CD4-positive, alpha-beta memory T cell (primary cell): ENCODE measurements at places on chromosomes 7 and 10.

DNA sequence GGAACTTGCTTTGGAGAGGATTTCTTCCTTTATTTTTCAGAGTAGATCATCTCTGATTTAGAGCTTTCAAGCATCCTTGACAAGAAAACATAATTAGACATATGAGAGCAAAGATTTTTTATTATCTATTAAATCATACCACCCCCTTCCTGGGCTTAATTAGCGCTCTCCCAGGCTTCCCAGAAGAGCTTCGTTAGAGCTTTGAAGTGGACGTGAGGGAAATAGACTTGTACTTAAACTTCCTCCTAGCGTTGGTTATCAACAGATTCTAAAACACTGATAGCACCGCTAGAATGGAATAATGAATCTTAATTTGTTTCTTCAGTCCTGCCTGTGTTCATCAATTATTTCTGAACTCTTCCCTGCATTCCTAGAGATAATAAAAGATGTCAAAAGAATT lies 173.9 kb upstream of the STK17A start:
- no peak for DNase-seq

DNA sequence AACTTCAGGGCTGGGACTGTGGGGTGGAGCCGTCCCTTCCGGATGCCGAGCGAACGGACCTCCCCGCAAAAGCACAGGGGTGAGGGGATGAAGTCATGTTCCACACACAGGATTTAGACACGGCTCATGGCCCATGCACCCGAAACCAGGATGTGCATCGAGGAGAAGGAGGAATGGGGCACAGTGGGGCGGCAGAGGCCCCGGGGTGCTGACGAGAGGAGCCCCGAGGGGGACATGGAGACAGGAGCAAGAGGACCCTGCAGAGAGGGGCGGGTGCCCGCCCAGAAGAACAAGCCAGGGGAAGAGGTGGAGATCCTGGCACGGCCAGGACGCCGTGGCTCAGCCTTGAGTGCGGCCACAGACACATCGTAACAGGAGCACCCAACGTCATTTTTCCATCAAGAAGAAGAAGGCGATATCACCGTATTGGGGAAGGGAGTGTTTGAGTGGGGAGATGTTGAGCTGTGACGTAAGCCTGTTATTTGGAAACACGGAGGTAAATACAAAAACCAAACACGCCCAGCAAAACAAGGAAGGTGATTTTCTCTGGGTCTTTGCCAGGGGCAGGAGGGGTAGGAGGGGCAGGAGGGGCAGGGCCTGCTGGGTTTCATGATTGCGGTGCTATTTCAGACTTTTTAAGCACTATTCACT lies 25.3 kb upstream of the FOXL3 start:
- DNase-seq = peak; percentile 51

DNA sequence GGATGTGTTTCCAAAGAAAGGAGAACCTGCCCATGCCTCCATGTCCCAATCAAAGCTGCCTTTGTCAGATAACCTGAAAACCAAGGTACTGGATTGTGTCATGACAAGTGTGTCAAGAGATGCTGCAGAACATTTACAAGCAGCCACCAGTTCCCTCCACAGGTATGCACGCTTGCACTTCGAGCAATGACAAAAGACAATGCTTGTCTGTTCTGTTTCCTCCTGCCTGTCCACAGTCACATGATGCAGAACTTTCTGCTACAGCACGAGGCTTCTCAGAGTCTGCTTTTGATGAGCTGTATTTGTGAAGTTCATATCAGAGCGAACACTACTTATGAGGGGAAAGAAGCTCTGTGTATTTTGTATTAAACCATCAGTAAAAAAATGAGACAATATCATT lies 209.9 kb downstream of the GFRA1 start:
- no peak for DNase-seq

- no peak for DNase-seq
Observed at GRCh38 chr10:49290607-49291006, 8.4 kb upstream of the C10orf71 start.

- DNase-seq = no peak
Observed at GRCh38 chr7:101560856-101561255, 68.2 kb downstream of the MYL10 start.

DNA sequence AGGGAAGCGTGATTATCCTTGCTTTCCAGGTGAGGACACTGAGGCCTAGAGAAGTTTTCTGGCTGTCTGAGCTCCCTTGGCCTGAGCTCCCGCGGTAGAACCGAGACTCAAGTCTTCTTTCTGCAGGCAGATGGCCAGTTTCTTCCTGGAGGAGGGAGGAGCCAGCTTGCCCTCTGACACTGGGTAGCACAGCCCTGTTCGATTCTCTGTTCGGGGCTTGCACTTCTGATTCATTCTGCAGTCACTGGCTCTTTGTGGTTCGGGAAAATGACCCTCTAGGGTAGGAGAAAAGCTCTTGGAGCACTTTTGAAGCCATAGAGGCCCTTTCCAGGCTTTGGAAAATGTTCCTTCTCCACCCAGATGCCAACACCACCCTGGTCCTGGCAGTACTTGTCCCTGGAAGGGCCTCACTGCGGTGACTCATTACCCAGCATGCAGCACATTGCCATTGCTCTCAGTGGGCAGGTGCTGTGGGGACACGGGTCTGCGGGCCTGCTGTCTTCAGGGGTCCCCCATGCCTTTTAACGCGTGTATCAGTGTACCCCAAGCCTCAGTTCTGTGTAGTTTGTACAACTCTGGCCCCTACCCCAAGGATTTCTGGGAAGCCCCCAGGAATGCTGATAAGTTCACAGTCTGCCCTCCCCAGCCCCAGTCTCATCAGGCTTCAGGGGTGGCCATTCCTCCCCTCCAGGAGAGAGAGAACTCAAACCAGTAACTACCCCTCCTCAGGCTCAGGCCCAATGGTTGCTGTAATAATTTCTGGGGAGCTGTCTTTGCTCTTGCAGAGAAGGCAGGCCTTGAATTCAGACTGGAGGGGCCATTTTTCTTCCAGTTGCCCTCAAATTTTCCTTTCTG lies 11.9 kb downstream of the CHST3 start:
- no peak for DNase-seq

DNA sequence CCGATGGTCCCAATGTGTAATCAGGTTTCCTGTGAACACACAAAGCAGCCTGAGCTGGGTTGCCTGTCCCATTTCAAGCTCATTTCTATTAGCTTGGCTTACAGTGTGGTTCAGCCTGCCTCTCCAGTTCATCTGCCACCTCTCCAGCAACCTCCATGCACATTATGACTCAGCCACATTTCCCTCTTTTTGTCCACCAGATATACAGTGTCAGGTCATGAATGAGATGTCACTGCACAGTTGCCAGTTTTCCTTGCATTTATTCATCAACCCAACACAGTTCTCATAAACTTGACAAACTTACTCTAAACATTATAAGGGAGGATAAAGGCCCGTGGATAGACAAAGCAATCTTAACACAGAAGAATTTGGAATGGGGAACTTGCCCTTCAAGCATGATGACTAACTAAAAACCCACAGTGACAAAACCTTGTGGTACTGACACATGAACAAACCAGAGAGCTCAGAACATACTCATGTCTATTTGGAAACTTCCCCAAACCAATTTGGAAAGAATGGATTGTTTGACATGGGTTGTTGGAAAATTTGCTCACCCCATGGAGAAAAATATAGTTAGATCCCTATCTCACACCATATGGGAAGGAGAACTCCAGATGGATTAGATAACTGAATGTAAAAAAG lies 2.5 kb upstream of the CFAP58 start:
- no peak for DNase-seq

- DNase-seq = no peak
Observed at GRCh38 chr10:33674986-33675599, 340.6 kb upstream of the NRP1 start.

- DNase-seq = no peak
Observed at GRCh38 chr10:22998091-22998490, 70.2 kb downstream of the ARMC3 start.

DNA sequence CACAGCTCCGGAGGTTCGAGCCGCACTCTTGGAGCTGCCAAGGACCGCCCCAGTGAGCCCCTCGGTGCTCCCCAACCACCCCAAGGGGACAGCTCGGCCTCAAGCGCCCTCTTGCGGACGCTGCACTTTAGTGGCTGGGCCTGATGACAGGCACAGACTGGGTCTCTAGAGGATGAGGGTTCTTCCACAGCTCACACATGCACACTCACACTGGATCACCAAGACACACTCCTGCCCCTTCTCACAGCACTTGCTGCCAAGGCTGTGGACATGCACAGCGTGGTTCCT lies 2.1 kb downstream of the RET start:
- no peak for DNase-seq

GRCh38 chr10:25245165-25245564 lies 70.4 kb downstream of the GPR158 start:
- no peak for DNase-seq

DNA sequence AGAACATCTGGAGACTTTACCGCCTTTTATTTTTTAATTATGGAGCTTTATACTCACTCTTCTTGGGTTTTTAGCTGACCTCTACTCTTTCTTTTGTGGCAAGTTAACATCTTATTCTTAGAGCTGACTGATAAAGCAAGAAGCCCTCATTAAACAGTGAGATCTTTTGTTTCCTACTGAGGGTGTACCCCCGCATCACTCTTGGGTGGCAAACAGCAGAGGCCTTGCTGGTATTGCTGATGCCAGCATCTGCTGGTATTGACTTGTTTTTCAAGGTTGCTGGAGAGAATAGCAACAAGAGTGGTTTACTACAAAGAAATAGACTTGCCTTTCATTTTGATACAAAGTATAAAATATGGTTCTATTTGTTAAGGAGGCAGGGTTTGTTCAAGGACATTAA lies 154.7 kb downstream of the ARID5B start:
- DNase-seq = no peak

GRCh38 chr10:46293832-46294640 lies 7.2 kb downstream of the ANTXRL start:
- no peak for DNase-seq

DNA sequence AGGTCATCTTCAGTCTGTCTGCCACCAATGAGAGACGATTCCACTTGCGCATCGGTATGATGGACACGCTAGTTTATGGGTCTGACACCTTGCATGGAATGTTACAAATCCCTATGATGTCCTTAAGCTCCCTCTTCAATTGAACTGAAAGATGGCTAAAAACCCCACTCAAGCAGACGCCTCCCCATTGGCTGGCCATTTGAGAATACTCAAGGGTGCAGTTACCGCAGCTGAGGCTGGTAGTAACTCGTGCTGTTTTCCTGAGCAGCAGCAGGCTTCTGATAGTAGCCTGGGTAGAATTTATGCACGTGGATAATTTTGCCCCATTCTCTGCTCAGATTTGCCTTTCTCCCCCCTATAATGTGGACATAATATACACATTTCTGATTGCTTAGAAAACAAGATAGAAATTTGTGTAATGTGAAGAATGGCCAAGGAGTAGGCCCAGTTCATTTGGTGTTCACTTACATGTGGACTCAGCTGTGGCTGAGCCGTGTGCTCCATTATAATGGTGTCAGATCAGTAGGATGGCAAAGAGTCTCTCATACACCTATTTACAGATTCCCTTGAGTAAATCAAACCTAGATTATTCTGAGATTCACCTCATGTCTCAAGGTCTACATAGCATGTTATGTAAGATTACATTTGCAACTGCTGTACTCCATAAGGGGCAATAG lies 142.8 kb downstream of the HIBADH start:
- no peak for DNase-seq

- no peak for DNase-seq
Observed at GRCh38 chr10:106863549-106863948, 301.0 kb downstream of the SORCS1 start.

DNA sequence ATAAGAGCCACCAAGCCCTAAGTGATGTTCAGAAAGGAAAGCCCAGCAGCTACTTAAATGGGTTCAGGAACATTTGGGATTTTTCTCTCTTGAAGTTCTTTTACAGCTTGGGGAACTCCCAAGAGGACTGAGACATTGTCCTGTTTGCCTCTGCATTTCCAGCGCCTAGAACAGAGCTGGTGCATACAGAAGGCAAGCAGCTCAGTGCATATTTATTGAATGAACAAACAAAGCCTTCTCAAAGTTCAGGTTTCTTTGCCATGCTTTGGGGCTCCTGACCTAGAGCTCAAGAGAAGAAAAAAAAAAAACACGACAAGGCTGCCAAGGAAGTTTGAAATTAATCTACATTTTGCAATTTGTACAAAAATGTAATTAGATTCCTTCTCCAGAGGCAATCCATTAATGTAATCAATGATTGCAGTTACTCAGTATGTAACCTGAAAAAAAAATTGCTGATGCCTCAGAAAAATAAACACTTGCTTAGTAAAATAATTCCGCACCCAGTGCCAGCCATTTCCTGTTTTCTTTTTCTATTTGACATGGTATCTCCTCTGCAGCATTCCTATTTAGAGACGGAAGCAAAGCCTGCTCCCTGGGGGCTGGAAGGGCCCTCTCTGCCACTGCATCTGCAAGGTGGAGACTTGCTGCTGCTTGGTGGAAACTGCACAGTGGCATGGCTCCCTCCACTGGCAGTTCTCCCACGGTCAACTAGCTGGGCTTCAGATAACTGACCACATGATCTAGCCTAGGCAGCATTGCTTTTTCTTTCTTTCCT lies 157.3 kb downstream of the TMEM178B start:
- DNase-seq = no peak

DNA sequence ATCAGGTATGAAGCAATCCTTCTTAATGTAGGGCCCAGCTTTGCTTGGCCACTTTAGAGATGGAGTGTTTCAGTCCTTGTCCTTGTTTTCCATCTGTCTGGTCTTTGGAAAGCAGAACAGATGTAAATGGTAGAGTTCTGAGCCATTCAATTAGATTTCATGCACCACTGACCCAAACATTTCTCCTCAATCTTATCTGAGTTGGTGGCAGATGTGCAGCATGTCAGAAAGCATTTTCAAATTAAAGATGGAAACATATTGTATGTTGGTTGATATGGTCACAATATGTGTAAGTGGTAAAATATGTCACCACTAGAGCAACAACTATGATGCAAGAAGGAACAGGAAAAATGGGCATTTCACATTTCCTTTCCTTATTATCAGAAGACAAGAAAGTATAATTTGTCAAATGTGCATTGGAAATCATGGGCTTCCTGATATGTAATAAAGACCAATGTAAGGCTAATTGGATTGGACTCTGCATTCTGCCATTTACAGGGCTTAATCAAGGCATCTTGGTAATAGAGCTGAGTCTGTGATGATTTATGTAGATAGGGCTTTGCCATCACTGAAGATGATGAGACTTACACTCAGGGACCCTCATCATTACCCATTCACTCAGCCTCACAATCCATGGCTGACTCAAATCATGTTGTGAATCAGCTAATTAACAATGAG lies 750.7 kb downstream of the NRG3 start:
- no peak for DNase-seq

DNA sequence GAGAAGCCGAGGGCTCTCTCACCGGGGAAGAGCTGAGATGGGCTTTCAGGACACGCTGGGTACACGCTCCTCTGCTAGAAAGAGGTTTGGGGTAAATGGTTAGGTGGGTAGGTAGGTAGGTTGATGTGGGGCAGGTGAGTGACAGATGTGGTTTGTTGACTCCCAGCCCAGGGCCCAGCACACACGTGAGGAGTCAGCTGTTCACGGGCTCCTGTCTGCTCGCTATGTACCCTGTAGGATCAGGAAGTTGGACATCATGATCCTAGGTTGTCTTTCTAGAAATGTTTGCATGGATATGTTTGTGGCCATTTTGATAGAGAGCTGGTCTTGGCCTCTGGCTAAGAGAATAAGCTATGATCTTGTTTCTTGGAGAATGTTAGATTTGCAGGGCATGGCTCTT lies 109.0 kb downstream of the TACC2 start:
- no peak for DNase-seq
